Right kidney (tissue), 9 donors: ENCODE measurements at places on chromosomes 7 and 10.

DNA sequence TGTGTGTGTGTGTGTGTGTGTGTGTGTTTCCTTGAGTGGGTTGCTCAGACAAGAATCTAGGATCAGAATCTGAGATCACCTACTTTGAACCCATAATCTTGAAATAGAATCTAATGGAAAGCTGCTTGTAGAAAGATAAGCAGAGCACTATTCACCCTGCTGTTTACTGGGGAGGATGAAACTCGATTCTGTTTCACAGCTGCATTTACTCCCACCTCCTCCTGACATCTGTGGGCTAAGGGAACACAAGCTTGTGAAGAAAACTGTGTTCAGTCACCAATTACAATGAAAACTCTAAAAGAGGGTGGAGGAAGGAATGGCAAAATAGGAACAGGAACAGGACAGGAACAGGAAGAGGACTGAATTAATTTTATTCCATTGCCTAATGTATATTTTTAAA lies 269.5 kb downstream of the TSPAN12 start:
- DNase-seq: peak; percentile 13

GRCh38 chr7:134262322-134262721 lies 54.4 kb downstream of the SLC35B4 start:
- DNase-seq: no peak

DNA sequence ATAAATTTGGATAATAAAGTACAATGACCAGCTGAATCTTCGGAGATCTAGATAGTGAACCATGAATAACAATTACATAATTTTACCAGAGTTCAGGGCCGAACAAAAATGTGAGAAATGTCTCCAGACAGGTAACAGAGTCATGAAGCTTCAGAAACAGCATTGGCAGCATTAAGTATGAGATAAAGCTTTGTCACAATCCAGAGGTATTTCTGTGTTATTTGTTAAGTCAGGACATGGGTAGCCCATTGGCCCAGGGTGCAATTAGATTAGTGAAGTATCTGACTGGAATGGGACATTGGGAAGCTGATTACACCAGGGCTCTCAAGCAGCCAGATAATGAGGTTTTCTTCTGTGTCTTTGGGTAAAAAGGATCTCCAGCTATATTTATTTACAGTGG lies 184.2 kb upstream of the PPP1R3A start:
- no peak for DNase-seq

DNA sequence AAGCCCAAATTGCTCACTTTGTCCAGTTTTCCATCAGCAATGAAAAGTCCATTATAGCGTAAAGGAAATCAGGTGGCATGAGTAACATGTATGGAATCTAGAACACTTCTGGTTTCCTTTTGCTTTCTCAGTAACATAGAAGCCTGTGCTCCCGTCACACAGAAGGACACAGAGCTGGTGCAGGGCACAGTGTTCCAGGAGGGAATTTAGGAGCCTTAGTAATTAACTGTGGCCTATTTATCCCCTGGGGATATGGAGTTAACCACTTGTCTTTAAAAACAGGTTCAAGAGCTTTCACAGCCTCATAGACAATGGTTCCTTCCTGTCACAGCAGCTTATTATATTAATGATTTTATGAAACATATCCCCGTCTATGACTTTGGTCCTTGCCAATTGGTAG lies 189.9 kb downstream of the NEBL start:
- DNase-seq: no peak

DNA sequence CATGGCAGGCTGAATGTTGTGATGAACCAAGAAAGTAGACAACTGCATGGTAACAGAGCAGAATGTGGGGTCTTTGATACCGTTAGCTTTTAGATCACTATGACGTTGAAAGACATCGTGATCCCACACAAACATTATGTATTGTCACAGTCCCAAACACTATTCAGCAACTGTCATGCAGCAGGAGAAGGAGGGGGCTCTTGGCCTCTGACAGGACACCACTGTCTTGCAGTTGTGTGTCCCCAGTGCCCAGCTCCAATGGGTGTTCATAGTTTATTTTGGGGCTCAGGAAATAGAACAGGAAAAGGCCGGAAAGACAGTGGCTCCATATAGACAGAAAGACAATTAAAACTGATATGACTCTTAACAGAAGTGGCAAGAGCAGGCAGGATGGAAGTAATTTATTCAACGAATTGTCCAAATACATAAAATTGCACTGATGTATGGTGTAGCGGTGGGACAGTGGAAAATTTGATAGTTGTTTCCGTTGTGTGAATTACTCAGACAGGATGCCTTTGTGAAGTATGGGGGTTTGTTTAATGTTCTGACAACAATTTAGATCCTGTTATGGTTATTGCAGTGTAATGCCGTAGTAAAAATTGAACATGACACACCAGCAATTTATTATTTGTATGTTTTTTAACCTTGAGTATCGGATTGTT lies 292.0 kb downstream of the LRMDA start:
- DNase-seq: no peak
